ENCODE measurements at places on chromosomes 7 and 10.
A peak's percentile ranks its signal among the peaks of the same experiment; 100 is the strongest.

- DNase-seq: peak; percentile 25
These were observed 24.5 kb downstream of the OGDH start for GRCh38 chr7:44630792-44631457.

GRCh38 chr7:115840702-115841101, 189.9 kb downstream of the TFEC start:
- no peak for DNase-seq

DNA sequence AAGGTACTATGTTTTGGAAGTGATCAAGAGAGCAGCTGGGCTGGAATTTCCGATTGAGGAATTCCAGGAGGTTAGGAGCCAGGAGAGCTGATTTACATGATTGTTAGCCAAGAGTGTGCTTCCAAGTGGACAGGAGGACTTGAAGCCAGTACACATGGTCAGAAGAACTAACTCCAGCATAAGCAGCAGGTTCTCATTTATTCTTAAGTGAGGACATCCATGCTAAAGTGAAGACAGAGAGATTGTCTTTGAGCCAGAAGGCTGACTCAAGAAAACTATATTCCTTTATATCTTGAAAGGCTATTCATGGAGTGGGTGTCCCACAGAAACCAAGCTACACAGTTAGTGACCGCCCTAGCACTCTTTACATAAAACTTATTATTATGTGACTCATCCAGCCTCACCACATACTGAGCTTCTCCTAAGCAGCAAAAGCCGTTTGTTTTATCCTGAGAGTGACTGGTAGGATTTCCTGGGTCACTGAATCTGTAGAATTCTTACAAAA, 56.7 kb upstream of the SEMA3A start:
- DNase-seq: no peak

GRCh38 chr7:16921644-16922257, 40.0 kb upstream of the AGR3 start:
- no peak for DNase-seq

- DNase-seq: no peak
These were observed 193.2 kb downstream of the TEX36 start for GRCh38 chr10:125489731-125490130.

GRCh38 chr7:151568956-151569940, 49.6 kb upstream of the RHEB start:
- DNase-seq: no peak

DNA sequence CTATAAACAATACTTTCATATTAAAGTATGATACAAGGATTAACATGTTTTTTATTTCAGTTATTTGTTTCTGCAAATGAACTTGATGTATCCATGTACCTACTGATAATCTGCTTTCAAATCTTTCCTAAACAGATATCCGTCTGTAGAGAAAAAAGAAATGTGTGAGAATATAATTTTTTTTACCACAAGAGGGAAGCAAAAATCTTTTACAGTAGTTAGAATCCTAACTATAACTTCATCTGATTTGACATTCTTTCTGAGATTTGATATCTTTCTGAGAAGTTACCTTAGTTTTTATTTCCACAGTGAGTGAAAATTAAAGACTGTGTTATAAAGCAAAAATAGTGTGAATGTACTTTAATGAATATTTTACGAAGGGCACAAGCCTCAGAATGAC, 203.9 kb upstream of the PCLO start:
- DNase-seq: no peak

GRCh38 chr7:100575206-100575631, 1.5 kb upstream of the SAP25 start:
- no peak for DNase-seq

GRCh38 chr10:49749144-49749543, 13.0 kb downstream of the OGDHL start:
- no peak for DNase-seq

GRCh38 chr7:103622274-103622673, 176.3 kb upstream of the SLC26A5 start:
- no peak for DNase-seq

GRCh38 chr10:110487411-110488331, 10.0 kb upstream of the DUSP5 start:
- no peak for DNase-seq

GRCh38 chr7:26425655-26426054, 134.0 kb downstream of the SNX10 start:
- no peak for DNase-seq

DNA sequence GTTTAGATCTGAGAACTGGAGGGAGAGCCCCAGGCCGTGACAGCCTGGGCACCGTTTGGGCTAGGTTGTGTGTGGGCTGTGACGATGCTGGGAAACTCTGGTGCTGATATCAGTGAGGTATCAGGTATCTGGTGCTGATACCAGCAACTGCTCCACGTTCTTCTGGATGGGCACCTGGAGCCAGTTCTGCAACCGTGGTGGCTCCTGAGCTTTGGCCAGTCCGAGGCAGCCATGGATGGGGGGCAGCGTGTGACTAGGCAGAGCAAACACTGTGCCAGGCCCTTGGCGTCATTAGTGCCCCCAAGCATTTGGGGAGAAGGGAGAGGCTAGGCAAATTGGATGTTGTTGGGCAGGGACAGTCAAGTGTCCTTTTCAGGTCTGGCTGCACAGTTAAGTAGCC, 57.9 kb downstream of the ZNF467 start:
- no peak for DNase-seq
